T follicular helper cell (primary cell): ENCODE measurements at places on chromosomes 13 and 19.
A peak's percentile ranks its signal among the peaks of the same experiment; 100 is the strongest.

DNA sequence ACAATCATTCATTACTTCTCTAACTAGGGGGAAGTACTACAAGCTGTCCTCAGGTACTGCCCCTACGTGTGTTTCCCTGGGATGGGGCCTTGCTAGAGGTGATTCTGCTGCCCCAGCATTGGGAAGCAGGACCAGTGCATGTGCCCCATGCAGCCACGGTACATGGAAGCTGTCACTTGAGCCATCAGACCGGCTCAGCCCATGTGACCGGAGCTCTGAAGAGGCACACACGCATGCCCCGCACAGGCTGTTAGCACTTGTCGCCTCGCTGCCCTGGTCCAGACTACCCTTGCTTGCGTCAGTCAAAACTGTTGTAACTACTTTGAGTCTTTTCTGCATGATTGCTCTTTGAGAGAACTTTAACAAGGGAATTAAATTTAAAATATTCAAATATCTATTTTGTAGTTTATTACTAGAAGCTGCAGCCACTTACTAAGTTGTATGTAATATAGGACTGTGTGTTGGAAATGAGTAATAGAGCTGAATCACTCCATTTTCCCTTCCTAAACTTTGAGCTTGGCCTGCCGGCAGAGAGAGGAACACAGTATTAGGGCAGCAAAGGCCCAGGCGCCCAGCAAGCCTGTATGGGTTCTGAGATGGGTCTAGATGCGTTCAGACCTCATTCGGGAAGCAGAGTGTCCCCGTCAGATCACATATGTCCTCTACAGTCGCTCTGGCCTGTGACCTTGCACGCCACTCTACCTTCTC is 42.2 kb downstream of the DHRS12 start:
- DNase-seq, result no peak

GRCh38 chr13:90443268-90443667 is 904.2 kb upstream of the MIR17HG start:
- DNase-seq, result no peak

DNA sequence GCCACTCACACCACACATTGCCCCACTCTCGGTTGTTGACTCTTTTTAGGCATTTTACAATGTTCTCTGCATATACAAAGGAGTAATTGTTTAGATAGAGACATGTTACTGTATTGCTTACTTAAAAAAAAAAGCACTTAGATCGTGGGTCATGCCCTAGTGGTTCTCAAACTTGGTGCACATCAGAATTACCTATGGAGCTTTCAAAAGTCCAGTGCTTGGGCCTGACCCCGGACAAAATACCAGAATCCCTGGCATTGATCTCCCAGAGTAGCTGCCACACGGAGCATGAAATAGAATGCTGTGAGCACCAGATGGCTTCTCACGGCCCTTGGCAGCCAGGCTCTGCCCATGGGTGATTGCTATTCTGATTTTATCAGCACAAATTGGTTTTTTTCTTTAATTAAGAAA is 20.0 kb downstream of the ACP7 start:
- DNase-seq, result no peak

- no peak for DNase-seq
Measured at GRCh38 chr13:95193509-95194230, 107.6 kb downstream of the ABCC4 start.

- DNase-seq, result no peak
Measured at GRCh38 chr13:31595563-31595962, 143.8 kb upstream of the RXFP2 start.

DNA sequence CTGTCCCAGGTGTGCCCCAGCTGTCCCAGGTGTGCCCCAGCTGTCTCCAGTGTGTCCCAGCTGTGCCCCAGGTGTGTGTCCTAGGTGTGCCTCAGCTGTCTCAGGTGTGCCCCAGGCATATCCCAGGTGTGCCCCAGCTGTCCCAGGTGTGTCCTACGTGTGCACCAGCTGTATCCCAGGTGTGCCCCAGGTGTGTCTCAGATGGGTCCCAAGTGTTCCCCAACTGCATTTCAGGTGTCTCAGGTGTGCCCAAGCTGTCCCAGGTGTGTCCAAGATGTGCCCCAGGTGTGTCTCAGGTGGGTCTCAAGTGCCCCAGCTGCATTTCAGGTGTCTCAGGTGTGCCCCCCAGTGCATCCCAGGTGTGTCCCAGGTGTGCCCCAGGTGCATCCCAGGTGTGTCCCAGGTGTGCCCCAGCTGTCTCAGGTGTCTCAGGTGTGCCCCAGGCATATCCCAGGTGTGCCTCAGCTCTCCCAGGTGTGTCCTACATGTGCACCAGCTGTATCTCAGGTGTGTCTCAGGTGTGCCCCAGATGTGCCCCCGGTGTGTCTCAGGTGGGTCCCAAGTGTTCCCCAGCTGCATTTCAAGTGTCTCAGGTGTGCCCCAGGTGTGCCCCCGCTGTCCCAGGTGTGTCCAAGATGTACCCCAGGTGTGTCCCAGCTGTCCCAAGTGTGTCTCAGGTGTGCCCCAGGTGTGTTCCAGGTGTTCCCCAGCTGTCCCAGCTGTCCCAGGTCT is 1.3 kb upstream of the GRK1 start:
- no peak for DNase-seq

DNA sequence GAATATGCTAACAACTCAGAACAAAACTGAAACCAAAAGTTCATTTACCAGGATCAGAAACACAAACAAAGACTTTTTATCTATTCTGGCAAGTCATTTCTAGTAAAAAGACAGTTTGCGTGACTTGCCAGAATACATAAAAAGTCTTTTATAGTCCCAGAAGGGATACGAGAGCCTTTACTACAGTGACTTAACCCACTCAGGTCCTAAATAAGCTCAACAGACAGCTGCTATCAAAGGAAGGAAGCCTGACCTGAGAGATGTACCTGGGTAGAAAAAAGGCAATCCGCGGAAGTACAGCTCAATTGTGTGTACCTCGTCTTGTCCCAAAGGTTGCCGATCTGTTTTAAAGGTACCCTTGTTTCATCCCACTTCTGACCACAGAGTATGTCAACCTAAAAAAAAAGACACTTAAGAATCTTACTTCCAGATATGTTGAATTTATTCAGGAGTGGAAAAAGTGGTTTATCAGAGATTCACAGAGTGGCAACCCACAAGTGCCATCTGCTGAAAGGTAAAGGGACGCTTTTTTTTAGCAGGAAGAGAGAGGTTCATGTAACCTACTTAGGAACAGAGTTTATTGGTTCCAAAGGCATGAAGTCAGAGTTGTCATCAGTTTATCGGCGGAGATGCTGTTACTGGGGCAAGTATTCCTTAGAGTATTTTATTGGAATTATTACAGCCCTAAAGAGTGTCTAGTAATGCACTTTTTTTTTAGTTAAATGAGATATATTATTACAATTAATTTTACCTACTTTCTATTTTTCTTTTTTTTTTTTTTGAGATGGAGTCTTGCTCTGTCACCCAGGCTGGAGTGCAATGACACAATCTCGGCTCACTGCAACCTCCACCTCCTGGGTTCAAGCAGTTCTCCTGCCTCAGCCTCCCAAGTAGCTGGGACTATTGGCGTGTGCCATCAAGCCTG is 69.7 kb upstream of the C1QTNF9B start:
- no peak for DNase-seq

DNA sequence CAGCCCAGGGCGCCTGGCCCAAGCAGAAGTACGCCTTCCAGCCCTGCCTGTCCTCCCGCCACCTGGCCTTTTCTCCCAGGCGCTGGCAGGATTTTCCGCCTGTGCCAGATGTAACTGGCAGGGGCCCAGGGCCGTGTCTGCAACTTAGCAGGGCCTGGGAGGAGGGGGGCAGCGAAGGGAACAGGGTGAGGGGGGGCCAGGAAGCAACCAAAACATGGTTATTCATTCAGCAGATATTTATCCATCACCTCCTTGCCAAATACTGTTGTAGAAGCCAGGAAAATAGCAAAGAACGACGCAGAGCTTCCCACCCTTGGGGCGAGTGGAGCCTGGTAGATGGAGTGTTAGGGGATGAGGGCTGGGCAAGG is 5.6 kb downstream of the TLE6 start:
- no peak for DNase-seq

DNA sequence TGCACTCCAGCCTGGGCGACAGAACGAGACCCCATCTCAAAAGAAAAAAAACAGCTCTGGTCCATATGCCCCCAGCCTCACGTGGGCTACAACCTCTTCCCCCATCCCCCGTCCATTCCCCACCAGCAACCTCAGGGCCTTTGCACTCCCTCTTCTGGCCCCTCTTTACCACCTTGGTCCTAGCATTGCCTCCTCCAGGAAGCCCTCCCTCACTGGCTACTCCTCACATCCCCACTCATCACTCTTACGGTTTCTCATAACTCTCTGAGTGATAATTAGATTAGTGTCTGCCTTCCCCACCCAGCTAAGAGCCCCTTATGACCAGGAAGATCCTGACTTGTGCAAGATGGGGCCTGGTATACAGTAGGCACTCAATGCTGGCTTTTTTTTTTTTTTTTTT is 30.8 kb downstream of the IL12RB1 start:
- no peak for DNase-seq

DNA sequence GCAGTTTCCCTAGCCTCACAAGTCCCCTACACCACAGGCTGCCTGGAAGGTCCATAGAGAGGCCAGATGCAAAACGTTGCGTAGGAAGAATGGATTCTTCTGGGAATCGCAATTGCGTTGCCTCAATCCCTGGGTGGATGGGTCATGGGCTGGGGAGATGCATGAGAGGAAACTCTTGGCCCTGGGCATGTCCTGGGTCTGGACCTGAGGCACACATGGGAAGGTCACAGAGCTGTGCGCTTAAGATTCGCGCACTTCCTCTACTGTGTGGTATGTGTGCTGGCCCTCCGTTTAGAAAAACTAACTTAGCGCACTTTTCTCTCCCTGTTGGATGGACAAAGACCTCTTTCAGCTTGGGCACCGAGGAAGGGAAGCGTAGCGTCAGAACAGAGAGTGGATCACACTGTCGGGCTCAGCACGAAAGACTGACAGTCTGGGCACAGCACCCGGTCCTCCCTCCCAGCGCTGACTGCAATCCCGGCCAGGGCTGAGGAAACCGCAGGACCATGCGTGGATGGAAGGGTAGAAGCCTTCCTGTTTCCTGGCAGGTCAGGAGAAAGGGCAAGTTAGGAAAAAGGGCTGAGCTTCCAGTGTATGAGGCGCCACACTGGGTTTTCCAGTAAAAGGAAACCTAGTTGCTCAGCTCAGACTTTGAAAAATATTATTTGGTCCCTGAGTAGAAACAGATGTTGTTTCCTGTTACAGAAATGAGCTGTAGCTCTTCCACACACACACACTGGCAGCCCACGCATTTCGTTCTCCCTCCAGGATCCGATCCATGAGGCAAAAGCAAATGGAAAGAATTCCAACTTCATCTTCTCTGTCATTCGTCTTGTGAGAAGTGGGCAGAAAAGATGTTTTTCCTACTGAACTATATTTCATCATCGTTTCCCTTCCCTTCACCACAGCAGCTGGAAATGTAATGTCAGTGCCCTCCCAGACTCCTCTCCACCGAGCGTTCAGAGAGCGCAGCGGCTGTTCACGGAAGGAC is 86.0 kb downstream of the ING1 start:
- no peak for DNase-seq

- no peak for DNase-seq
Measured at GRCh38 chr13:21694831-21695230, 24.0 kb downstream of the FGF9 start.

DNA sequence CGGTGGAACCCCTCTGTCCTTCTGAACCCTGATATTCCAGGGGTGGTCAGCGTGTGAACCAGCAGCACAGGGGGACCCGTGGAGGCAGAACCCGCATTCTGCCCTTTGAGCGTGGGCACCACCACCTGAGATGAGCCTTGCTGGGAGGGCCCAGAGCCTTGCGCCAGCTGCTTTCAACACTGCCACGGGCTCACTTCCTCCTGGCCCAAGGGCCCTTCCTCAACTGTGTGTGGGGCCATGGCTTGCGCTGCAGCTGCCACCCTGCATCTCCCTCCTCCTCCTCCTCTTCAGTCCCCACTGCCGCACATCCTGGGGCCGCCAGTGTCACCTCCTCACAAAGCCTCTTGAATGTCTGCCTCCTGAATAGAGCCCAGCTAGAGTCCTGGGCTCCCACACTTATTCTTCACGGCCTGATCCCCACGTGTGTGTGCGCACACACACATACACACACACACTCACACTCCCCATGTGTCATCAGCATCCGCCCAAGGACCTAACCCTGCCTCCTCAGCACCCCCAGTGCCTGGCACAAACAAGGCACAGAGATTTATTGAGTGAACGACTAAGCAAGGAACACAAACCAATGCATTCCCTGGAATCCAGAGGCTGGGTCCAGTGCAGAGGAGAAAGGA is 26.9 kb upstream of the TMEM160 start:
- no peak for DNase-seq

DNA sequence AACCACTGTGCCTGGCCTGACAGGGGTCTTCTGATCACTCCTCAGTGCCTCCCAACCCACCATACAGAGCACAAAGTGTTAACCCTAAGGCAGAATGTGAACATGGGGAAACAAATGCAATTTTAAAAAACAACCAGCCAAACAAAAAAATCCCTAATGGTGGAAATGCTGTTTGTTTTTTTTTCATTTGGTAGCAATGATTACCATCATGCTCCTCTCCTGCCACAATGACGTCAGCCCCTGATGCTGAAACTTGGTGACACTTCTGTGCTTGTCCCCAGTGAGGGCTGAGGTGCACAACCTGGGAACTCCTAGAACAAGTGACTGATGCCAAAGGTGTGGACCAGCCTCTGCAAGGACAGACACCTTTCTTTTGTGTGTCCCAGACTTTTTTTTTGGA is 4.0 kb upstream of the TSPAN16 start:
- no peak for DNase-seq

GRCh38 chr19:36604656-36605100 is 435 bp upstream of the ZNF382 start:
- DNase-seq, result peak; percentile 81

GRCh38 chr13:45156565-45157361 is 36.5 kb downstream of the GTF2F2 start:
- DNase-seq, result no peak

DNA sequence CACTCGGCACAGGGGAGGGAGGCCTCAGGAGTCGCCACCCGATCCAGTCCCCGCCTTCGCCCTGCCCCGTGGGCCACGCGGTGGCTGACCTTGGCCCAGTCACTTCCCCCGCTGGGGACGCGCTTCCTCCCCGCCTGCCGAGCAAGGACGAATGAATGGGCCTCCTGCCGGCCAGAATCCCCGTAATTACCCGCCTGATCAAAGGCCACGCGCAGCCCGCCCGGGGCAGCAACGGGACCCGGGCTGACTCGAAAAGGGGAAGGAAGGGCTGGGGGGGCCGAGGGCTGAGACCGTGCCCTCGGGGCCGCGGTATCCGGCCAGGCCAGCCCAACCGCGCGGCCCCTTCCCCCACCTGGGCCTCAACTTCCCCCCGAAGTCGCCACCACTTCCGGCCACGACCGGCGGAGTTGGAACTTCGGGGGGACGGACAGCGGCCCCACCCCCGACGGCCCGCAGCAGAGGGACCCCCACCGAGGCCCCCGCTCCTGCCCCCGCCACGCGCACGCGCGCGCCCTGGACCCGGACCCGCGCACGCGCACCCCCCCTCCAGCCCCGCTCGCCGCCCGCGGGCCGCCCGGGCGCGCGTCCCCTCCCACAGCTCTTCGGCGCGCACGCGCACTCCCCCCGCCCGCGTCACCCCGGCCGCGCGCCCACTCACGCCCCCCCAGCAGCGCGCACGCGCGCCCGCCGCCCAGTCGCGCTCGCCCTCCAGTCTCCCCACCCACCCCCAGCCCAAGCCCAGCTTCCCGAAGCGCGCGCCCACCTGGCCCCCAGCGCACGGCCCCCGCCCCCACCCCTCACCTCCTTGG is 520 bp downstream of the ZNF787 start:
- DNase-seq, result peak; percentile 68
